Fibroblast of skin of back (primary cell): ENCODE measurements at places on chromosomes 4 and X.
A peak's percentile ranks its signal among the peaks of the same experiment; 100 is the strongest.

DNA sequence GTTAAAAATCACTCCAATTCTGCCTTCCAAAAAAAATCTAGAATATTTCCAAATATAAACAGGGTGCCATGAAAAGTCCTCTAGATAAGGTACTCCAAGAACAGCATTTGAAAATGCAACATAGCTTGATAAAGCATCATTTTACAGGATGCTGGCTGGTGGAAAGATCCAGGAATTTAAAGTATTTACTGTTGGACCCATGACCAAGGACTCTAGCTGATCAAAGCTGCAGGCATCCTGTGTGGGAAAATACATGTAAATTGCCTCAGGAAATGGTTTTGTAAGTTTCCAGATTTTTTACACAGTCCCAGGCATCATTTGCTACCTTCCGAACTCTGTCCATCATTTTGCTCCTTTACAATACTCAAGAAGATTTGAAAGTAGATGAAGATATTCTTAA, 164.4 kb downstream of the GRIA3 start:
- peak; percentile 25 for DNase-seq

GRCh38 chrX:137401092-137401491, 164.8 kb upstream of the ZIC3 start:
- no peak for DNase-seq

GRCh38 chrX:71053217-71053621, 14.9 kb downstream of the SNX12 start:
- peak; percentile 12 for DNase-seq

DNA sequence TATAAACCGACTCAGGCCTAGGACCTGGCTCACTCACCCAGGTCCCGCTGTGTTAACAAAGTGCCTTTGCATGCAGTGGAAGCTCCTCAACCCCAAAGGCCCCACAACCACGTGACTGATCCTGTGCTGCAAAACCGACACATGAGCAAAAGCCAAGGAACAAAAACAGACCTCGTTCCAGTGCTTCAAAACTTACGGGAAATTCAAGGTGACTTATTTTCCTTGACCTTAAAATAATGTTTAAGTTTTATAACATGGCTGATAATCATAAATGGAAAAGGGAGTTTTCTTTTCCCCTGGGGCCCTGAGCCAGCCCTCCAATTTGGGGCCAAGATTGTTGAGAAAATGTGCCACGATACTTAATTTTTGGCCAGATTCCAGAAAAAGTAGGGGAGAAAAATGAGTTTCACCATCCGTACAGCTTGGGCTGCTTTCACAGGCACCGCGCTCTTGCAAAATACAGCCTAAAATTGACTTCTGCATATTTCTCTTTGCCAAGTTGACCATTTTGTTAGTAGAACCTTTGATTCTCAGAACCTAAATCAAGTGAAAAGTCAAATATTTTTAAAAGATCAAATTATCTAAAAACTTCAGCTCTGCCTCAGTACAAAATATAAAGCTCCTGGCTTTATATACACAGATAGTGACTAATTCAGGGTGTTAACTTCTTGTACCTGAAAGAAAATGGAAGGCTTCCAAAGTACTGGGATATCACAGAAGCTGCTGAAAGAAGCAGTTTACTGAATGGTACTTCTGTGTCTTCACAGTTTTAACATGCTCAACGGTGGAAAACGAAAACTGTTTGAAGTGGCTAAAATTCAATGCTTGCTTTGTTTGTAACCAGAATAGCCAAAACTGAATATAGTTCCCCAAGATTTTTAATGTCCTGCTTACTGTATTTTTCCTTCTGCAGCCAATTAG, 93.8 kb downstream of the APBB2 start:
- DNase-seq, result no peak

DNA sequence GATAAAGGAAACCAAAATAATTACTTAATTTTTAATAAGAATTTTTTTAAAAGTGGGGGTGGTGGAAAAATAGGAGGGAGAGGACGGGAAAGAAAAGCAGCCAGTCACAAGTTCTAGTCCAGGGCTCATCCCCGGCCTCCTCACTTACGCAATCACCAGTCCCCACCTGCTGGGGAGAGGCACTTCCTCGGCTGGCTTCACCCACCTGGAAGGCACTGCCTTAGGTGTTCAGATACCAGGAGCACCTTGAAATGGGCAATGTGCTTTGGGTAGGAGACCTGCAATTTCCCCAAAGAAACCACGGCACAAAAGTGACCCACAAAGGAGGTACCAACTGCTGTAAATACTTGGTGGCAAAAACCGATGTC, 23.8 kb downstream of the AFAP1 start:
- DNase-seq, result no peak
